ENCODE measurements at places on chromosomes 4 and X.

DNA sequence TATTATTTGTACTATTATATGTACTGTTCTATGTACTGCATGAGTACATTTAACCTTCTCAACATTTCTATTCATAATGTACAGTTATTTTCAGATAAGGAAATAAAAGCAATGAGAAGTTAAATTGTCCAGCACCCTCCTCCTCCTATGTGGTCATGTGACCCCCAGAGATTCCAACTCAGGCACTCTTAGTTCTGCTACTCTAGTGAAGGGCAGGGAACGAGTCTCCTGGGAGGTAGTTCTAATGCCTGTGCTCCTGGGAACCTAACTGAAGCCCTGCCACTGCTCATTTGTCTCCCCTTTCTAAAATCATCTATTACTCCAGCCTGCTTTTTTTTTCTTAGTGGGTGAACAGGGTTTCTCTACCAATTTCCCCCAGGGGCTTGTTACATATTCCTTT is 105.9 kb upstream of the GPRIN3 start:
- no peak for DNase-seq

GRCh38 chr4:153728151-153728550 is 31.7 kb downstream of the RNF175 start:
- DNase-seq, result no peak

DNA sequence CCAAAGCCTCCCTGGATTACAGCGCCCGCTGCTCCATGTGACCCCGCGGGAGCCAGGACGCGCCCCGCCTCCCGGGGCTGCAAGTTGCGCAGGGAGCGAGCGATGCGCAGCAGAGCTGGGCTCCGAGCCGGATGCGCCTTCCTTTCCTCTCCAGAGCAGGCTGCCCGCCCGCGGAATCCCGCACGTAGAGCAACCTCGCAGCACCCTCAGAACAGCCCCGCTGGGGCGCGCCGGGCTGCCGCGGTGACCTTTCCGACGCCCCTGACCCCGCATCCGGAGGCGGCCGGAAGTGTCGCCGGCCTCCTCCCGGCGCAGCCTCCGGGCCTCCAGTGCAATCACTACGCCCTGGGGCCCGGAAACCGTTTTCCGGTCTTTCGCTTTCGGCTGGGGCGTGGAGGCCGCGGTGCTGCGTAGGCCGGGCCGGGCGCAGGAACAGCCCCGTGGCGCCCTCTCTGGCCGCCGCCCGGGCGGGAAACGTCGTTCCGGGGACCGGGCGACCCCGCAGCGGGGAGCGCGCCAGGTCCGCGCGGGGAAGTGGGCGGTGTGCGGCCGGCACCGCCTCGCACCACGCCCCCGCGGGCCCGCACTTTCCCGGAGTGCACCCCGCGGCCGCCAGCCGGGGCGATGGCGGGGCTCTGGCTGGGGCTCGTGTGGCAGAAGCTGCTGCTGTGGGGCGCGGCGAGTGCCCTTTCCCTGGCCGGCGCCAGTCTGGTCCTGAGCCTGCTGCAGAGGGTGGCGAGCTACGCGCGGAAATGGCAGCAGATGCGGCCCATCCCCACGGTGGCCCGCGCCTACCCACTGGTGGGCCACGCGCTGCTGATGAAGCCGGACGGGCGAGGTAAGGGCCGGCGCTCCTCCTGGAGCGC is at the start of gene CYP4V2:
TSS of gene CYP4V2 (plus strand) at position 368 of the 866 bp plus-strand sequence. CDS start at position 625, 257 bp downstream.
- peak; percentile 86 for DNase-seq

DNA sequence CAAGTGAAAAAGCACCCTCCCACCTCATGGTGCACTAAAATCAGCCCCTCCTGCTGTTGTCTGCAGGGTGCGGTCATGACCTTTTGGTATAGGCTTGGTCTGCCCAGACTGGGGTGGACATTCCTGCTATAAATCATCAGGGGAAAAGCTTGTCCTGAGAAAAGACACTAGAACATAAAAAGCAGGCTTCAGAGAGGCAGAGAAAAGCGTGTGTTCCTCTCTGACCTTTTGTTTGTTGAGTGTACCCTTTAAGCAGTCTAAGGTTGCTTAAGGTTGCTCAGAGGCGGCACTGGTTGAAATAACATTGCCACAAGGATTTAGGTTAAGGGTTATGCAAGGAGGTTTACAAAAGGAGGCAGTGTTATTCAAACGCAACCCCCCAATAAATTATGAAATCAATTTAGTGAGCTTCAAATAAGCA is 43.5 kb downstream of the CCDC158 start:
- no peak for DNase-seq

DNA sequence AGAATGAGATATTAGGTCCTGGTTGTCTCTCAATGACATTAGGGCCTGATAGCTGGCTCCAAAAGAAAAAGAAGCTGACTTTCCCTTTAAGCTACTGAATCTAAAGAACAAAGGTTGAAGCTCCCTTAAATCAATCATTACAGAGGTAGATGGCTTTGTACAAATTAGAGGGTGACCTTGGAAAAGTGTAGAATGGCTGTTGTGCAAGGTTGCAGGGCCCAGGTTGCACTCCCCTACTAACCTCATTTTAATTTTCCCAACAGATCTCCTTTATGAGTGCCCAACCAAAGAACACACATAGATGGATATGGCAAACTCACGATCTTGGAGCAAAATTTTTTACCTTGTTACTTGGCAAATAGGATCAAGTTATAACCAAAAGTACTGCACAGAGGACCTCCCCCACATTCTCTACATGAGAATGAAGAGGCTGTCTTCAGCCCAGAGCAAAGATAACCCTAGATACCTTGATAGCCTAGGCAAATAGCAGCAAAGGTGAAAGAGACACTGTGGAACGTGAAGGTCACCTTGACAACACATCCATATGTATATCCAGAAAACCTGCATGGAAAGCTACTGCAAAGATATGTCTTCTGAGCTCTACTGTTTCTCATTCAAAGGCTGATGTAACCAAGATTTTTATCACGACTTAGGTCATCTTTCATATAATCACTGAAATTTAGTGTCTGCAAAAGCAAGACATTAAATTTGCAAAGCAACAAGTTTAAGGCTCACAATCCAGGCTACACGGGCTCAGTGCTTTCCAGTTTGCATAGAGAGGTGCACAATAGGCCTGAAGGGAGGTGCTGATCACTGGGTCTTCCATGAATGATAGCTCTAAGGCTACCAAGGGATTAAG is 23.0 kb downstream of the KLB start:
- DNase-seq, result no peak

DNA sequence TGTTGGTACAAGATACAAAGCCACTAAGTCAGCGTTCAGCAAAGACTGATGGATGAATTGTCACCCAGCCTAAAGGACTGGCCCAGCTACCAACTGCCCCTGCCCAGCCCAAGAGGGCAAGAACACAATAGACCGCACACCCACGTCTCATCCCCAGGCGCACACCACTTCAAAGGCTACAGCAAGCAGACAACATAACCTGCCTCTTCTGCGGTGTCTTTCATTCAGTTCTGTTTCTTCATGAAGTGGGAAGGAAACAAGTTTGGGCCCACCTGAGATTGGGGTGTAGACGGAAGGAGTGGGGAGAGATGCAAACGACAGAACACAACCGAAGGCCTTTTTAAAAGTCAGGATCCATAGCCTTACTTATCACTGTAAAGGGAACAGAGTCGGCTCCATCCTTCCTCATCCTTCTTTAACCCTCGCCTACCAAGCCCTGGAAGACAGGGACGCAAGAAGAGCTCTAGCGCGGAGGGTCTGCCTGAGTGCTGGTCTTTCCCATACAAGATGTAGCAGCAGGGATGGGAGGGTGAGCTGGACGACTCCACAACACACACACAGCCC is 691 bp downstream of the SCARB2 start:
- peak; percentile 24 for DNase-seq

GRCh38 chr4:35970366-35970960 is 273.9 kb downstream of the ARAP2 start:
- DNase-seq, result no peak

DNA sequence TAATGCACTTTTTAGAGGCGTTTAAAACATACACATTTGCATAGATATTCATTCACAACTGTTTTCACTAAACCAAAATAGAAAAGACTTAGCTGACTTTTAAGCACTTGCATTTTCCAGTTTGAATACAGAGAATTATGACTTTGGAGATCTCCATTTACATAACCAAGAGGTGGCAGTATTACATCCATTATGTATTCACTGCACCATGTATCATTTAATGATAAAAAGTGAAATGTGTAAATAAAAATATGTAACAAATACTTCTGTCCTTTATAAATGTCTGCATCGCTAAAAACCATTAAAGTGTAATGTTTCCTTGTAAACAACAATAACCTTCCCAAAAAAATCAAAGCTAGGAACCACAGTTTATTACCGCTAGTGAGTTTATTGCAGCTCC is 413.2 kb downstream of the FGF13 start:
- no peak for DNase-seq

GRCh38 chr4:140213749-140214148 is 59.8 kb upstream of the MAML3 start:
- DNase-seq, result no peak

DNA sequence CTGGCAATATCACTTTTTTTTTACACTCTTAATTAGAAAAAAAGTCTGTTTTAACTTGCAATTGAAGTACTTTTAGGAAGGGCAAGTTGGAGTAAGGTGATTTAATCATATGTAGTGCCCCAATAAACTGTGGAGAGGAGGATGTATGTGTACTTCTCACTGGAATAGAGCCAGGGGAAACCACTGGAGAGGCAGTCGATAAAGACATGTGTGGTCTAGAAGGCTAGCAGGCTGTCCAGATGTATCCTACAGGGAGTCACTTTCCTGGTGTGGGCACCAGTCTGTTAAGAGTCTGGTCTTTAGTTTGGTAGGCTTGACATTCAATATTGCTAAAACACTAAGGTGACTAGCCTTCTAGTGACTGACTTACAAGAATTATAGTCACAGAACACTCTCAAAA is 9.6 kb upstream of the SGMS2 start:
- no peak for DNase-seq

GRCh38 chr4:33316033-33316432 is 2595.9 kb downstream of the PCDH7 start:
- DNase-seq, result no peak

GRCh38 chr4:55444827-55445226 is 49.1 kb downstream of the TMEM165 start:
- DNase-seq, result no peak

DNA sequence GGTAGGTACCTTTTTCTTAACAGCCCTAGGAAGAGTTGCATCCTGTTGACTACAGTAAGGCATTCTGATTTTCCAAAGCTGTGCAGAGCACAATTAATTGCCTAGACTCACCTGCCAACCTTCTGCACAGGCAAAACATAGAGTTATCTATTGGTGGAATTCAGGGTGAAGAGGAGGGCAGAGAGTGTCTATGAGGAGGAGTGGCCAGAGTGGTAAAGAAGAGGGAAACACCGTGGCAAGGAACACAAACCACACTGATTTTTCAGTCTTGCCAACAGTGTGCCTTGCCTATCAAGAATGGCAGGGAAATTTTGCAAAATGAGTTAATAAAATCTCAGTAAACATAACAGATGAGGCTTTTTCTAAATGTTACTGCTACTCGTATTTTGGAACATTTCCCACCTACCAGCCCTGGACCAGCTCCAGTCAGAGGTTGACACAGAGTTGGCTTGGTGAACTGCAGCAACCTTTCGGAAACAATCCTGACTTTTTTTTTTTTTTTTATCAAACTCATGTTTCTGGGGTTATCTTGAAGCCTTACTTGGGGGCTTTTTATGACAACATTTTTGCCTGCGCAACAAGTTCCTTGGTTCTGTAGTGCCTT is 67.9 kb upstream of the CAPN6 start:
- no peak for DNase-seq

All from stimulated activated CD4-positive, alpha-beta T cell treated with anti-CD3 and anti-CD28 coated beads, Interleukin-4, amount 100 ng/mL, for 1 hour (primary cell).